CD8-positive, alpha-beta T cell (primary cell): ENCODE measurements at places on chromosomes 2 and 18.

- DNase-seq: no peak
Measured at GRCh38 chr2:198448789-198449188, 644.4 kb downstream of the PLCL1 start.

- no peak for DNase-seq
Measured at GRCh38 chr2:239966853-239967552, 58.1 kb downstream of the NDUFA10 start.

DNA sequence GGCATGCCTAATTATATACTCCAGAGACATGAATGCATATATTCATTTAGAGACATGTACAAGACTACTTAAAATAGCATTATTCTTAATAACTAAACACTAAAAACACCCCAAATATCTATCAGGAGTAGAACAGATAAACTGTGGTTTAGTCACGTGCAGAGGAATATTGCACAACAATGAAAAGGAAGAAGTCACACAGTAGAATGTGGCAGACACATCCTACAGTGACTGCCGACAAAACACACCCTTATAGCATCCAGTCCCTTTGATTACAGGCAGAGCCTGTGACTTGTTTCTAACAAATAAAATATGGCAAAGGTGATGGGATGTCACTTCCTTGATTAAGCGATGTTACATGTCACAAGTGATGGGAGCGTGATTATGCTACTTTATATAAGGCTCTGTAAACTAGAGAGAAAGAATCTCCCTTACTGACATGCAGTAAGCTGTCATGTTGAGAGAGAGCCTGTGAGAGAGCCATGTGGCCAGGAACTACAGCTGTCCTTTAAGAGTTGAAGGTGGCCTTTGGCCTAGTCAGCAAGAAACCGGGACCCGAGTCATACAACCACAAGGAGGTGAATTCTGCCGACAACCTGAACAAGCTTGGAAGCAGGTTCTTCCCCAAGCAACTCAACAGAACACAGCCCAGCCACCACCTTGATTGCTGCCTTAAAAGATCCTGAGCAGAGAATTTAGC lies 39.1 kb upstream of the LGALSL start:
- no peak for DNase-seq

DNA sequence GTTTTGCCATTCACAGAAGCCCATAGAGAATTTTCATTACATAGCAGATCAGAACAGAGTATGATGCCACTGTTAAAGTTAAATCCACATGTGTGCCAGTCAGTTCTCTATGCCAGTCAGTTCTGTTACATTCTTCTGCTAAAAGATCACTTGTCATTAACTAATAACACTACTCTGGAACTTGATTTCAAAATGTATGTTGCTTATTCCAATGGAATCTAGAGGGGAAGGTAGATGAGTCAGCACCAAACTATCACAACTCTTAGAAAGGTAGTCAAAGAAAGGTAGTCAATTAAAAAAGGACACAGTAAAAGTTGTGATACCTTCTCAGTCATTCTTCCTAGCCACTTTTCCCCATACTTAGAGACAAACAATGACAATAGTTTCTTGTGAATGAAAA lies 1214.4 kb downstream of the LRP1B start:
- no peak for DNase-seq

DNA sequence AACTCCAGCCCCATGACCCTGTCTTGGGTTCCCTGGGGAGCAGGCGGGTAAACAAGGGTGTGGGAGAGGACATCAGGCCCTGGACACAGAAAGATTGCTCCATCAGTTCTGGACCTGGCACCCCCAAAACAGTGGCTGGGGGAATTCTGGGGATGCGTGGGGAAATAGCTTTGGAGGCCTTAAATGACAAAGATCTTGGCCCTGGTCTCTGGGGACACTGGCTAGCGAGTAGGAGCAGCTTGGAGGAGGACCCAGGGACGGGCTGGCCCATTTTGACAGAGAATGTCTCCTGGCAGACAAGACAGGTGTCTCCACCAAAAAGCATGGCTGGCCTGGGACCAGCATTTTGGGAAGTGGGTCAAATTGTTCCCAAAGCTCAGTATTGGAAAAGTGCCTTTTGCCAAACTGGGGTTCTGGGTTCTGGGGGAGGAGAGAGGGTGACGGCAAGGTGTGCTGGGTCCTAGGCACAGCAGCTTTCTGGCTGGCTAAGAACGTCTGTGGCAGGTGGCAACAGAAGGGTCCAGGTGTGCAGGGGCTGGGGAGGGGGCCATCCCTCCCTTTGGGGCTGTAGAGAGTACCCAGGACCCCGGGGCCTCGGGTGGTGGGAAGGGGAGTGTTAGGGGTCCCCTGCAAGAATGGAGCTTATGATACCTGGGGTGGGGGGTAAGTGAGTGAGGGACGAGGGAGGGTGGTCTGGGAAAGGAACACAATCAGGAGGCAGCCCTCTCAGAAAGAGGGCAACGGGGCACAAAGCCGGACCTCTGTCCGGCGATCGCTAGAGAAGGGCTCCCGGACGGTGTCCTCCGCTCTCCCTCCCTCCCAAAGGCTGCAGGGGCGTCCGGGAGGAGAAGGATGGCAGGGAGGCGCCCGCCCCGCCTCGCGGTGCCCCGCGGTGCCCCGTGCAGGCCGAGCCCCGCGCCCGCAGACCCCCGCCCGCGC lies 556 bp downstream of the CYRIA start:
- DNase-seq: peak; percentile 14

- no peak for DNase-seq
Measured at GRCh38 chr2:99877963-99878362, 264.4 kb downstream of the AFF3 start.

DNA sequence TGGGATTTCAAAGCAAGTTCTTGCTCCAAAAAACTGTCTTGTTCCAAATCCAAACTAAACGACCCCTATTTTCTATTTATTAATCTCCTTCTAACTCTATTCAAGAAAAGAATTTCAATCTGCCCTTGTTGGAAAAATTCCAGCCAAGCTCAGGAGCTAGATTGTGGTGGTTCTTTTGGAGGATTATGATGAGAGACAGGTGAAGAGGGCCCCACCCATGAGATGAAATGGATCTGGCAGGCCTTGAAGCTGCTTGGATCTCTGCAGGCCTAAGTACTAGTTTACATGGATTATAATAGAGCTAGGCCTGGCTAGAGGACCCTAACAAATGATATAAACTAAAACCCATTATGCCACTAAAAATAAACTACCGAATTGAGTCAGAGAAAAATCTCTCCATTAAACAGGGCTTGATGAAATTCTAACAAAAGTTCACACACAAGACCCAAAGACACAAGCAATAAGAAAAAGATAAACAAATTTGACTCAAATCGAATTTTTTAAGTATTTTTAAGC lies 101.6 kb downstream of the GFPT1 start:
- DNase-seq: no peak

DNA sequence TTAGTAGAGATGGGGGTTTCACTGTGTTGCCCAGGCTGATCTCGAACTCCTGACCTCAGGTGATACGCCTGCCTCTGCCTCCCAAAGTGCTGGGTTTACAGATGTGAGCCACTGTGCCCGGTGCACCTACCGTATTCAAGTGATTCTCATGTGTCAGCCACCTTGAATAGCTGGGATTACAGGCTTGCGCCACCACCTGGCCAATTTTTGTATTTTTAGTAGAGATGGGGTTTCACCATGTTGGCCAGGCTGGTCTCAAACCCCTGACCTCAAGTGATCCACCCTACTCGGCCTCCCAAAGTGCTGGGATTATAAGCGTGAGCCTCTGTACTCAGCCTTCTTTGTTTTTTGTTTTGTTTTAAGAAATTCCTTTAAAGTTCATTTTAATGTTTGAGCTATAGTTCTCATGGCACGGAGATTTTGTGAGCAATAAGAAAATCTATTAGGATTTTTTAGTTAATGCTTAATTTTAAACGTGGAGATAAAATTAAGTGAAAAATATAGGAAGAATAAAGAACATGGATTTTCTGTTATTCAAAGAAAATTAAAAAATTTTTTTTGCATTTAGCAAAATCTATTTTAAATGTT lies 242.6 kb downstream of the PHLPP1 start:
- DNase-seq: peak; percentile 20

DNA sequence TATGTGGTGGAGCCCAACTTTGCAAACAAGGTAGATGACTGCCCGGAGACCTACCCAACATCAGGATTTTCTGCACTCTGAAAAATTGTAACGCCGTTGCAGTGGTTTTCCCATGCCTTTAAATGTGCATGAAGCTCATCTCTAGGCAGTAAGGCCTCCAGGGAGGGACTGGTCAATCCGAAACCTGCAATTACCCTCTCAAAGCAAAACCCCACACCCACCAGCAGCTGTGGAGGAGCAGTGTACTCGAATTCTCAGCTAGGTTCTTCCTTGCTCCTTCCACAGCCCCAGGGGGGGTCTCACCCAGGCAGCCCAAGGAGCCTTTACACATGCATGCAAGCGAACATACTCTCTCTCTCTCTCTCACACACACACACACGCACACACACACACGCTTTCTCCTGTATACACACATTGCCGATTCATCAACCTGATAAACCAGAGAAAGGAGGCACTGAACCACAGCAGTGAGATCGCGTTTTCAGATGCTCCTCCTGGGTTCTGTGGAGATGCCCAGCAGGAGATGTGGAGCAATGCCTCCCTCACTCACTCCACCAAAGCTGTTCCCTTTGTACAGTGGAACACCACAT lies 109.2 kb downstream of the VIT start:
- DNase-seq: no peak
